ENCODE measurements at places on chromosomes 6 and 20.

GRCh38 chr6:1608222-1609040, 1.3 kb upstream of the FOXC1 start:
- DNase-seq: no peak

DNA sequence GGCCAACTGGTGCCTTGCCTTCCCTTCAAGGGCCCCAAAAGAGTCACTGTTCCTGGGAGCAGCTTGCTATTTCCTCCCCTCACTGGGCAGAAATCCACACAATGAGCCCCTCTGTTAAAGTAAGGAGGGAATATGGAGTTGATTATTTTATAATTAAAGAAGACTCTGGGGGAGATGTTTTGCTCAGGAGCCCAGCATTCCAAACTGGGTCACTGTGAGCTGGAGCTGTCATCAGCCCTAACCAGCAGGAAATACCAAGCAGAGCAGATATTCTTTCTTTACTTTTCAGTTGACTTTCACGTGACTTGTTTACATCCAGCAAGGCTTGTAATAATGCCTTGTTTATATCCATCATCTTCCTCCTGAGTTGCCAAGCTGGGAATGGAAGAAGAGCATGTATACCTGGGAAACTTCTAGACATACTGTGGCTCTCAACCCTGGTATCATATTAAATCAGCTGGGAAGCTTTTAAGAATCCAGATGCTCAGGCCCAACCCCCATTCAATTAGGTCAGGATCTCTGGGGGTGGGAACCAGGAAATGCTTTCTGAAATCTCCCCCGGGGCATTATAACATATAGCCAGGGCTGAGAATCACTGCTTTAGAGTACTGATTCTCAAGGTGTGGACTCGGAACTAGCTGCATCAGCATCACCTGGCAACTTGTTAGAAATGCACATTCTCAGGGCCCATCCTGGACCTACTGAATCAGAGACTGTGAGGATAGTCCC, 175.6 kb upstream of the MYLIP start:
- DNase-seq: no peak

DNA sequence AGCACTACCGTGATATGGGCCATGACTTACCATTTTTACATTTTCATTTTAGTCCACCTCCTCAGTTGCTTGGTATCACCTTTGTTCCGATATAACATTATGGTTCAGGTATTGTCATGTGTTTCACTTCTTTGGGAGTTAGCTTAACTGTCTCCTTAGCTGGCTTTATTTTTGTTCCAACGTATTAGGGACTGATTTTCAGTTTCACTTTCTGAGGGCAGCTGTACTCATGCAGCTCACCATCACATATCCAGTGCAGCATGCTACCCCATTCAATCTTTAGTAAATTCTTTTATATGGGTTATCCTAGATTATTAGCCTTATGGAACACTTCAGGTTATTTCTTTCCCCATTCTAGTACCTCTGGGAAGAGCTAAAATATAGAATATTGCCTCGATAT, 362.2 kb upstream of the IRAK1BP1 start:
- no peak for DNase-seq

DNA sequence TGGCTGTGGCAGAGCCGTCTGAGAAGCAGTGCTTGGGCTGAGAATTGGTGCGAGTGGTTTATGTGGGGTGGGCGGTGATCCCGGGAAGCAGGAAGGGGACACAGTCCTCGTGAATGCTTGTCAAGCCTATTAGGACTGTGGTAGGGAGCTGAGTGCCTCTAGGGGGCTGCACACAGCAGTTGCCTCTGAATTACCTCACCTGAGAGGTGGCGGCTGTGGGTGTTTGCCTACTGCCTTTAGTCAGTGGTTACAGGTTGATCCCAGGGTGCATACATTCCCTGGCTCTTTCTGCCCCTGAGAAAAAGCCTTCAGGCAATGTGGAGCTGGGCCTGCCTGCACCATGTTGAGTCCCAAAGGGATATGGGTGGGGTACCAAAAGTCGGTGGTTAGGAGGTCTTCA, 5.2 kb downstream of the AP5S1 start:
- no peak for DNase-seq

DNA sequence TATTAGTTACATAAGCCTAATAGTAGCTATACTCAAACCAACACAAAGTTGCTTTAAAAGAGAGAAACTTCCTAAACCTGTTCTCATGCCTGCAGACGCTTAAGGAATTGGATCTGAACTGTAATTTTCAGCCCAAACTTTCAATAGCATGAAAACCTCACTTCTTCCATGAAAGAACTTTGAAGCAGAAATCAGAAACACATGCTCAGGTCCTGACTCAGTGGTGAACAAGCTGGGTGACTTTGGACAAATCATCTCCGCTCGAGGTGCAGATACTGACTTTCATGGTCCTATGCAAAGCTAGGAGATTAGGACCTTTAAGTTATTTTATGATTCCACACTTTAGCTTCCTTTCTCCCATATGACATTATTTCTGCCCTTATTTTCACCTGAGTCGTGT, 36.5 kb downstream of the NOX3 start:
- no peak for DNase-seq

- DNase-seq: no peak
Observed at GRCh38 chr6:83613378-83613777, 95.5 kb downstream of the SNAP91 start.

DNA sequence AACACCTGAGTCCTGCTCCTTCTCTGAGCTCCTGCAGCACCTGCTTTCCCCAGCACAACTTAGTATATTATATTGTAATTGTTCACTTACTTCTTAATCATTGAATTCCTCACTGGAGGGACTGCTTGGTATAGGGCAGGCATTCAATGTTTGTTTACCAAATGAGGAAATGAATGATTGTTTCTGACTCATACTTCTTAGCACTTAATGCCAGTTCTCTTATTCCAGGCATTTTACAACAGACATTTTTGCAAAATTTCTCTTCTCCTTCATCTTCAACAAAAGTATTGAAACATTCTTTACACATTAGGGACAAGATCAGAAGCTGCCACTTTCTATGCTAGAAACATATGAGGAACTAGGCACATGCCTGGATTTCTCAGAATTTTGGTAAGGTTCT, 119.4 kb downstream of the TBX18 start:
- DNase-seq: no peak

DNA sequence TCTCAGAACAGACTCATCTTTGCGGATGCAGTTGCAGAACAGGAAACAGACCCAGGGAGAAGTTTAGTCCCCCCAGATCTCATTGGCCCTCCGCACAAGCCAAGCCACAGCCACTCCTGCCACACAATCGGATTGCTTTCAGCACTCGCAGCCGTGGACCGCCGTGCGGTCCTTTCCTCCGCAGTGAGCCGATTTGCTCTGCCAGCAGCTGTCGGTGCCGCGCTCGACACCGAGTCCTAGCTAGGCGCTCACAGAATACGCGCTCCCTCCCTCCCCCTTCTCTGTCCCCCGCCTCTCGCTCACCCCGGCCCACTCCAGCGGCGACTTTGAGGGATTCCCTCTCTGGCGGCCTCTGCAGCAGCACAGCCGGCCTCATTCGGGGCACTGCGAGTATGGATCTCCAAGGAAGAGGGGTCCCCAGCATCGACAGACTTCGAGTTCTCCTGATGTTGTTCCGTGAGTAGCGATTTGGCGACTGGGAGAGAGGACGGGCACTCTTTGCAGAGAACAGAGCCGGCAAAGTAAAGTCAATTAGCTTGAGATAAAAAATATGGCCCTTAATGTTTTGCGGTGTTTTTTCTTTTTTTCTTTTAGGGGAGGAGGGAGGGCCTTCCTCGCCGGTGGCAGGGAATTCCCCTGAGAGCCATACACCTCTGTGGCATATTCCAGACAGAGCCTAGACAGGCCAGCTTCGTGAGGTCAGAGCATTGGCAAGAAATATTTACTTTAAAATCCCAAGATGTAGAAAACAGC, at the start of gene LAMP5:
Gene LAMP5, plus strand, starts transcription at position 130 of the 753 bp plus-strand sequence. Its CDS starts 263 bp downstream, at position 393.
- DNase-seq: no peak

DNA sequence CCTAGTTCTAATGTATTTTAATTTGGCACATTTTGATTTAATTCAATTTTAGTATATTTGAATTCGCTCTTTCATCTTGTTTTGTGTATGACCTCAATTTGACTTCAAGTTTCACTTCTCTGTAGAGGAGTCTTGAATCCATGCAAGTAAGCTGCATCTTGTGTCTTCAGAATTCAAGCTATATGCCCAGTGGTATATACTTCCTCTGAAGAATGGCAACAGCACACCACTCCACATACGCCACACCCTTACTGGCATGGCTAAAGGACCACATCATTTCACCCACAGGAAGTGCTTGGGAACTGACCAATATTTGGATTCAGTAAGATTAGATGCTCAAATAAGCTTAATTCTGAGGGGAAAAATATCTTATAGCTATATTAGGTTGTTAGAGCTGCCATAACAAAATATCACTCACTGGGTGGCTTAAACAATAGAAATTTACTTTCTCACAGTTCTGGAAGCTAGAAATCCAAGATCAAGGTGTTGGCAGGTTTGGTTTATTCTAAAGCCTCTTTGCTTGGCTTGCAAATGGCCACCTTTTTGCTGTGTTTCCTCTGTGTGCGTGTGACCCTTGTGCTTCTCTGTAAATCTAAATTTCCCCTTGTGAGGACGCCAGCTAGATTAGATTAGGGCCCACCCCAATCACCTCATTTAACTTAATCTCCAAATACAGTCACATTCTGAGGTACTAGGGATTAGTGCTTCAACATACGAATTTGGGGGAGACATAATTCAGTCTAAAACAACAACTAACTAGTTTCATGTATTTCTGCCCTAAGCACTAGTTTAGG, 2.8 kb upstream of the ASF1A start:
- DNase-seq: no peak

- no peak for DNase-seq
Observed at GRCh38 chr6:73560853-73561407, 40.1 kb upstream of the EEF1A1 start.

- no peak for DNase-seq
Observed at GRCh38 chr6:36319436-36319762, 17.3 kb downstream of the BNIP5 start.

- DNase-seq: no peak
Observed at GRCh38 chr6:12369355-12369754, 79.2 kb downstream of the EDN1 start.

DNA sequence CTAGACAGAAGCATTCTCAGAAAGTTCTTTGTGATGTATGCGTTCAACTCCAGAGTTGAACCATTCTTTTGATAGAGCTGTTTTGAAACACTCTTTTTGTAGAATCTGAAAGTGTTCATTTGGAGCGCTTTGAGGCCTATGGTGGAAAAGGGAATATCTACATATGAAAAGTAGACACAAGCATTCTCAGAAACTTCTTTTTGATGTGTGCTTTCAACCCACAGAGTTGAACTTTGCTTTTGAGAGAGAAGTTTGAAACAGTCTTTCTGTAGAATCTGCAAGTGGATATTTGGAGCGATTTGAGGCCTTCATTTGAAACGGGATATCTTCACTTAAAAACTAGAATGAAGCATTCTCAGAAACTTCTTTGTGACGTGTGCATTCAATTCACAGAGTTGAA, 582.6 kb upstream of the ZNF337 start:
- DNase-seq: no peak

- DNase-seq: no peak
Observed at GRCh38 chr20:49630396-49630951, 62.5 kb upstream of the PTGIS start.

DNA sequence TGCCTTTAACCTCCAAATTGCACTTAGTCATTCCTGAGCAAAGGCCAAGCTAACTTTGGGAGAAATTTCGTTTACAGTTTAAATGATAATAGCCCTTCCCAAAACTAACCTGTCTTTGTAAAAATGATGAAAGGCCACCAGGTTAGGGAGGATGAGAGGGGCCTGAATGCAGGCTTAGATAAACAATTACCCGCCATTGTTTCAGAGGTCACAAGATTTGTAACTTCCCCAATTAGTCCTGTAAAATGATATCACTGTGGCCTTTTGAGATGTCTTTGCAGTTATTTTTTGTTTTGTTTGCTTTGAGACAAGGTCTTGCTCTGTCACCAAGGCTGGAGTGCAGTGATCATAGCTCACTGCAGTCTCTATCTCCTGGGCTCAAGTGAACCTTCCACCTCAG, 26.3 kb downstream of the GNL1 start:
- DNase-seq: no peak

GRCh38 chr20:58545565-58546415, 30.6 kb upstream of the APCDD1L start:
- no peak for DNase-seq

GRCh38 chr20:59976156-59976782, 18.0 kb downstream of the CDH26 start:
- DNase-seq: no peak

DNA sequence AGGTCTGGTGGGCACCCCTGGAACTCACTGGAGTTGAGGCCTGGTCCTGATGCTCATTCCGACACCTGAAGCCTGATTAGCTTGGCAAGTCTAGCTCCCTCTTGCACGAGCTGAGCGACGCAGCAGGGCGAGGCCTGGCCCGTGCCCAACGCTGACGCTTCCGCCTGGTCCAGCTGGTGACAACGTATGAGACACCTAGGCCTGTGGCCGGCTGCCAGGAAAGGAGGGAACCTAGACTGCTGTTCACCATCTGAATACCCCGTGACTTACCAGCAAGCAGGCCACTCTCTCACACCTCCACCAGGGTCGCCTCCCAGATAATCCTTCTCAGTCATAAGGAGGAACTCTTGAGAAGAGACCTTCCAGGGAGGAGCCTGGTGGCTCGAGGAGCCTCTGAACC, 24.5 kb downstream of the YTHDF1 start:
- DNase-seq: no peak

DNA sequence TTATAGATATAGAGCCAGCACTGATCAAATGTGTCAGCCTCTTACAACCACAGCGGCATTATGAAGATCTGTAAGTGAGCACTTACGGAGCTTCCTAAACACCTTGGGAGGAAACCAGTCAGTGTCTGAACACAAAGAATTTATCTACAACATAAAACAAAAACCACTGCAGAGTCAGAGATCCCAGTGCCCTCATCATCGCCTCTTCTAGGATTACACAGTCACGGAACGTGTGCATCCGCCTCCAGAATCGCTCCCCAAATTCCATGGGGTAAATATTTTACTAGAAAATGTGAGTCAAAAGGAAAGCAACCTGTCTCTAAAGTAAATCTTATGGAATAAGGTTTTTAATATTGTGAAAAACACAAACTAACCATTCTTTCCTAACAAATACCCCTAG, 243.6 kb downstream of the PACRG start:
- DNase-seq: no peak

- no peak for DNase-seq
Observed at GRCh38 chr20:60780388-60781025, 471.6 kb upstream of the CDH4 start.

GRCh38 chr6:39193201-39193791, 36.0 kb downstream of the KCNK5 start:
- DNase-seq: no peak

DNA sequence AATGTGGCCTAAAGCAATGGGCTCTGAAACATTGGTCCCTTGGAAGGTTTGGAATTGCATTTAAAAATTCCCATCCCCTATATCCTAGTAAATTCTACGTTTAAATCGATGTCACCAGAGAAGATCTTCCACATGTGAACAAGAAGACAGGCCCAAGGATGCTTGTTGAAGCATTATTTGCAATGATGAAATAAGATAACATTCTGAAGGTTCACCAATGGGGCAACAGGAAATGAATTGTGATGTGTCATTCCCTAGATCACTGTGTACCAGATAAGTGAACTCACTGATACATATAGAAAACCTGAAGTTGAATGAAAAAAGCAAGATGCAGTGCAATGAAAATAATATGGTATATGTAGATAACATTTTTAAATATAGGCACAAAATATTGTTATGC, 464.3 kb upstream of the BTBD3 start:
- no peak for DNase-seq

Measured in activated CD4-positive, alpha-beta T cell treated with anti-CD3 and anti-CD28 coated beads for 4 hours (primary cell).